Frontal cortex (tissue), 4 donors: ENCODE measurements at places on chromosomes 5 and 9. TPM values are rescaled to one million over a fixed set of nuclear protein-coding genes. Genes with fewer than 3 reads are reported as not detected.

Gene GDNF
- total RNA-seq, result not detected

Gene SPATA31D4
- total RNA-seq, result not detected

Gene MARVELD2
- total RNA-seq, result 0.41 TPM

Gene MLANA
- total RNA-seq, result not detected
